ENCODE measurements at places on chromosomes 16 and 17.

DNA sequence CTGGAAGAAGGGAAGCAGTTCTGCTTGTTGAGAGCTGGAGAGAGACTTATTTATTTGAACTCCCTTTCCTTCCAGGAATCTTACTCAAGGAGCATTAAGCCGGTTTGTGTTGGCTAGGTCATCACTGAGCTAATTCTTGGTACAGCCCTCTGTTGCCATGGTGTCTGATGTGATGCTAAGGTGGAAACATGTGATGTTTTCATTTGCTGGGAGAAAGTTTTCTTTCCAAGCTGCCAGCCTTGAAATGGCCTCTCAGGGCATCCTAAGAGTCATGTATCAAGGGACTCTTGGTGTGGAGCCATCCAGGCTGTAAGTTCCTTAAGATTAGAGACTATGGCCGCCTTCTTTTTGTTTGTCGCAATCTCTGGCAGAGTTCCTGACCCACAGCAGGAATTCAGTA lies 4.2 kb downstream of the PSKH1 start:
- DNase-seq = no peak

- no peak for DNase-seq
These were observed 5.9 kb upstream of the RAB40C start for GRCh38 chr16:583815-584591.

GRCh38 chr17:10812674-10813073 lies 8.8 kb upstream of the TMEM238L start:
- no peak for DNase-seq

GRCh38 chr16:31043352-31043751 lies 10.0 kb downstream of the STX4 start:
- DNase-seq = no peak

DNA sequence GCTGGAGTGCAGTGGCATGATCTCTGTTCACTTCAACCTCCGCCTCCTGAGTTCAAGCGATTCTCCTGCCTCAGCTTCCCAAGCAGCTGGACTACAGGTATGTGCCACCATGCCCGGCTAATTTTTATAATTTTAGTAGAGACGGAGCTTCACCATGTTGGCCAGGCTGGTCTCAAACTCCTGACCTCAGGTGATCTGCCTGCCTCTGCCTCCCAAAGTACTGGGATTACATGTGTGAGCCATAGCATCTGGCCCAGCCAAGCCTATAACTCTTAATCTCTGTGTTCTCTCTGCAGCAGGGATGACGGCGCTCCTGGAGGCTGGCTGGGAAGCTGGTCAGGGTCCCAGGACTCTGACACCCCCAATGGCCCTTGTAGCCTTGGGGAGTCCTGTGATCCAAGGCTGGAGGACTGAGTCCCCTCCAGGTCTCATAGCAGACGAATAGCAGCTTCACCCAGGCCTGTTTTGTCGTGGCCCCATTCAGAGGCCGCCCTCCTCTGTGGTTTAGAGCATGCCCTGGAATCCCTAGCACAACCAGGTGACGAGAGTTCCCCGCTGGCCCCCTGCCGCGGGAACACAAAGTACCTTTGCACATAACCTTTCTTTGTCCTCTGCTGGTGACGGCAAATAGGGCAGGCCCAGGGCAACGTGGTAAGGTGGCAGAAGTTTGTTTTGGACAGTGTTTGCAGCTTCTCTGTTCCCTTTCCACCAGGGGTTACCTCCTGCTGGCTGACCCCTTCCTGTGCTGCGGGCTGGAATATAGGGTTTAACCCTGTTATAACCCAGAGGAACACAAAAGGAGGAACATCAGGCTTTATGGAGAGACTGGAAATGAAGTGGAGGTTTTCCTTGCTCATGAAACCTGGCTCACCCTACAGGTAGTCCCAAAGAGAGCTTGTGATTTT lies 43.0 kb upstream of the TOB1 start:
- DNase-seq = no peak

DNA sequence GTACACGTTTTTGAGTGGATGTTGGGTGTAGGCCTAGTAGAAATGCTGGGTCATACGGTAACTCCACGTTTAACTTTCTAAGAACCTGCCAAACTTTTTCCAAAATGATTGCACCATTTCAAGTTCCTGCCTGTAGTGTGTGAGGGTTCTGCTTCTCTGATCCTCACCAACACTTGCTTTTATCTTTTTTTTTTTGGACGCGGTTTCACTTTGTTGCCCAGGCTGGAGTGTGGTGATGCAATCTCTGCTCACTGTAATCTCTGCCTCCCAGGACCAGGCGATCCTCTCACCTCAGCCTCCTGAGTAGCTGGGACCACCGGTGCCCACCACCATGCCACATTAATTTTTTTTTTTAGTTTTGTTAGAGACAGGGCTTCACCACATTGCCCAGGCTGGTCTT lies 23.5 kb downstream of the ZNF750 start:
- no peak for DNase-seq

DNA sequence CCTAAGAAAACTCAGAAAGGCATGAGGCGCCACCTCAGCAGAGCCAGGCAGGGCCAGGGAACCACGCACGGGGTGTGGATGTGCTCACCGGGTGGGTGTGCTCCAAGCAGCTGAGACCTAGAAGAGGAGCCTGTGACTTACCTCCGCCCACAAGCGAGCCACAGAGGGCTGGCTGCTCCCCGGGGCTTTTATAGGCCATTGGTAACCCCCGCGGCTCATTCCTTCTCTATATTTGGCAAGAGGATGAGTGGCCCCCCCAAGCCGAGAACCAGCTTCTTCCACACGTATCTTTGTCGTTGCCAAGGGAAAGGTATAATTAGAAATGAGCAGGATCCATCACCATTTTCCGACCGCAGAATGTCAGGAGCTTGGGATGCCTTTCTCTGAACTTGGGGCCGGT lies at the start of gene MYH3:
Gene MYH3 (minus strand): TSS at position 162 of the 400 bp plus-strand sequence. CDS start 2,245 bp downstream, outside the sequence.
- no peak for DNase-seq

GRCh38 chr17:1918346-1919162 lies 88.7 kb downstream of the RPA1 start:
- DNase-seq = no peak

DNA sequence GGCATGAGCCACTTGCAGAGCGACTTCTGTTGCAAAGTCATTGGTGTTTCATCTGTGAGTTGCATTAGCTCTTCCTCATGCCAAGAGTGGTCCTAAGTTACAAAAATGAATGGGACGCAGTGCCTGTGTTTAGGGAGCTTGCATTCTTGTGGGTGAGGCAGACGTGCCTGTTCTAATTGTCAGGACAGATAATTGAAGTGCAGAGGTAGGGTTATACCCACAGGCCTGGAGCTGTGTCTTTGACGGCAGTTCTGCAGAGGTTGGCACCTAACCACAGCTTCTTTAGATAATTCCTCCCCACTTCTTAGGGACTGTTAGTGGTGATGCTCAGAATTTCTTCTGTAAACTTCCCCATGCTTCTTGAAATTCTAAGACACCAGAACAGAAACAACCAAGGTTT lies 307.1 kb downstream of the SNX29 start:
- no peak for DNase-seq

GRCh38 chr17:1645207-1646171 lies at the start of gene SCARF1:
Gene SCARF1 (minus strand): TSS chr17:1645732. CDS start chr17:1645697, 35 bp downstream.
- no peak for DNase-seq

GRCh38 chr16:86355531-86355930 lies 154.8 kb upstream of the FOXF1 start:
- DNase-seq = peak; percentile 99

GRCh38 chr17:28317966-28318758 lies 838 bp upstream of the TMEM97 start:
- DNase-seq = no peak
